ENCODE measurements at places on chromosomes 16 and 17.

- no peak for DNase-seq
These were observed 43.6 kb downstream of the TBC1D16 start for GRCh38 chr17:79991924-79992648.

DNA sequence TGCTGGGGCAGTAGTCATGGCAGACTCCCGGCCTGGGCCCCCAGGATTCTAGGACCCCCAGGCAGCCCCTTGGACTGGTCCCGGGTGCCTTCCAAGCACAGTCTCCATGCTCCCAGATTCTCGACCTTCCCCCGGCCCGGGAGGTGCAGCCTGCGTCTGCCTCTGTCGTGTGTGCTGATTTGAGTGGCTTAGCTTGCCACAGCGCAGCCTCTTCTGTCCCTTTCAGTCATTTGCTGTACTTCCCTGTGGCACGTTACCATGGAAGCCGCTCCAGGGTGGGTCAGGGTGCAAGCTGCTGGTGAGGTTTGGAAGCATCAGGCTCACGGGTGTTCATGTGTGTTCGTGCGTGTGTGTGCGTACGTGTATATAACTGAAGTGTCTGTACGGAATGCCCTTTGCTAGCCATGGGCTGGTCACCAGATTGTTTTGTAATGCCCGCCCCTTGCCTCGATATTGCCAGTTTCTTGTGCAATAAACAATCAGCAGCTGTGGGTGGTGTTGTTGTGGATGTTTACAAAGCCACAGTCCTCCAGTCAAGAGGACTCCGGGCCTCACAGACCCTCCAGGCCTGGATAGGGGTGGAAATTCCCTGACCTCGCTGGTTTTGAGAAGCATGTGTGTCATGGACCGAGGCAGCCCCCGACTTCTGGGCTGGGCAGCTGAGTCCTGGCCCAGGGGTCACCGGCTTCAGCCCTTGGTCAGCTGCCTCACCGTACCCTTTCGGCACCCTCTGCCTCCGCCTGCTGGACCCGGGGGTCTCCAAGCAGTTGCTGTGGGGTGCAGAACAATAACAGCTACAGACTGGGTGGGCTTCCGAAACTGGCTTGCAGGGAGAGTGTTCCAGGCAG lies 9.7 kb upstream of the CLEC18A start:
- no peak for DNase-seq

- DNase-seq = no peak
These were observed 204.0 kb downstream of the XYLT1 start for GRCh38 chr16:17266608-17267313.

DNA sequence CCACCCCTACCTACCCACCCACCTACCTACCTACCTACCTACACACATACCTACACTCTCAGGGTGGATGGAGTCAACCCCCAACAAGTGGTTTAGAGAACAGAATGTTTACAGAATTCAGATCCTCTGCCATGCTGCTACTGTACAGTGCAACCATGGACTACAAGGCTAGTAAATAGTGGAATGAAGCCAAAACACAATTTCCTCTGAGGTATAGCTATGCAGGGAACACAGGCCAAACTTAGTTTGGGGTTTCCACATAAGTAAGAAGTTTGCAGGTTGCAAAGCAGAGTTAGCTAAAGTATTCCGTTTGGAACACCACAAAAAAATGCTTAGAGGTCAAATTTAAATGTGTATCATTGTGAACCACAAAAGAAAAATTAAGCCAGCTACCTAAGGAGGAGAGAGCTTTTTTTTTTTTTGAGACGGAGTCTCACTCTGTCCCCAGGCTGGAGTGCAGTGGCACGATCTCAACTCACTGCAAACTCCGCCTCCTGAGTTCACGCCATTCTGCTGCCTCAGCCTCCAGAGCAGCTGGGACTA lies 2.7 kb upstream of the AP1G1 start:
- DNase-seq = no peak

DNA sequence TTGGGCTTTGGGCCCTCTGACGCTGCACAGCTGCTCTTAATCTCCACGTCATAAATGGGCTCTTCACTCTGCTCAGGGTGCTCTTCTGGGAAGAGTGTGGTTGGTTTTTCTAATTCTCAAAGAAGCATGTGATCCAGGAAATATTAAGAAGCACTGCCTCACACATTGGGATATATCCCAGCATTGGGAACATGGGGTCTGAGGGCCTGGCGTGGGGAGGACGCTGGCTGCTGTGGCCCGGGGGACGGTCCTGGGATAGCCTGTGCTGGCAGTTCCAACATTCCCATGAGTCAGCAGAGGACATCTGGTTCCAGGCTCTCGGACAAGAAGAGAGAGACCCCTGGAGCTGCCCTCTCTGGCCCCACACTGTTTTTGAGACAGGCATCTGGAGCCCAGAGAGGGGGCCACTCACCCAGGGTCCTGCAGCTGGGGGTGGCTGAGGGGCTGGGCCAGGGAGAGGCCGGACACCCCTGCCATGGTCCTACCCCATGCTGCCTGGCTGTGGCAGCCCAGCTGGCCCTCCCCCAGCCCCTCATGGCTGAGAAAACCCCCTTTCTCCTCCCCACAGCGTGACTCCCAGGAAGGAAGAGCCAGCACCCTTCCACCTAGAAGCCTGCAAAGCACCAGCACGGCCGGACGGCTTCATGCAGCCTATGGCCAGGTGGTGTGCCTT lies 58.8 kb downstream of the NT5M start:
- no peak for DNase-seq

GRCh38 chr16:88973007-88973410 lies 4.0 kb downstream of the CBFA2T3 start:
- DNase-seq = no peak

DNA sequence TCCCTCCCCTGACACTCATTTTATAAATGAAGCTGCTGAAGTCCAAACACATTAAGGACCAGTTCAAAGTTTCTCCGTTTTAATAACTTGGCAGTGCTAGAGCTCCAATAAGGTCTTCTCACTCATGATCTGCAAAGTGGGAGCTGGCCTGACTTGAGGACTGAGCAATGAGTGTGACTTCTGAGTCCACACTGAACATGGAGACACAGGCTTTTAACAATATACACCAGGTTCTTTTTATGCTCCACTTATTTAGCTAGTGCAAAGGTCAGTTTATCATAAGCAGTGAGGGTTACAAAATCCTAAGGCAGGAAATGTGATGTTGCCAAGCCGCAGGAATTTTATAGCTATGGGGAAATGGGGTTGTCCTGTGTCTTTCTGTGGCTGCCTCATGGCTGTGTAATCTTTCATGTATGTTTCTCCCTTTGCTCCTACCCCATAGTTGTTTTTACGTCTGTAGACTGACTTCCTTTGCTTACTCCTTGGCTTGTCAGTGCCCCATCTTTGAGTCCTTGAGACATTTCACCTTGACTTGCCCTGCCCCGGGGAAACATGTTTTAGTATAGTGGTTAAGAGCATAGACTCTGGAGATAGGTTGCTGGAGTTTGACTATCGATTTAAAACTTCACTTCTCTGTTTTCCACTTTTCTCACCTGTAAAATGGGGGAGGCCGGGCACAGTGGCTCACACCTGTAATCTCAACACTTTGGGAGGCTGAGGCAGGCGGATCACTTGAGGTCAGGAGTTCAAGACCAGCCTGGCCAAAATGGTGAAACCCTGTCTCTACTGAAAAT lies 12.2 kb upstream of the MMD start:
- DNase-seq = no peak

- DNase-seq = no peak
These were observed 468.8 kb upstream of the HSBP1 start for GRCh38 chr16:83338941-83339340.

DNA sequence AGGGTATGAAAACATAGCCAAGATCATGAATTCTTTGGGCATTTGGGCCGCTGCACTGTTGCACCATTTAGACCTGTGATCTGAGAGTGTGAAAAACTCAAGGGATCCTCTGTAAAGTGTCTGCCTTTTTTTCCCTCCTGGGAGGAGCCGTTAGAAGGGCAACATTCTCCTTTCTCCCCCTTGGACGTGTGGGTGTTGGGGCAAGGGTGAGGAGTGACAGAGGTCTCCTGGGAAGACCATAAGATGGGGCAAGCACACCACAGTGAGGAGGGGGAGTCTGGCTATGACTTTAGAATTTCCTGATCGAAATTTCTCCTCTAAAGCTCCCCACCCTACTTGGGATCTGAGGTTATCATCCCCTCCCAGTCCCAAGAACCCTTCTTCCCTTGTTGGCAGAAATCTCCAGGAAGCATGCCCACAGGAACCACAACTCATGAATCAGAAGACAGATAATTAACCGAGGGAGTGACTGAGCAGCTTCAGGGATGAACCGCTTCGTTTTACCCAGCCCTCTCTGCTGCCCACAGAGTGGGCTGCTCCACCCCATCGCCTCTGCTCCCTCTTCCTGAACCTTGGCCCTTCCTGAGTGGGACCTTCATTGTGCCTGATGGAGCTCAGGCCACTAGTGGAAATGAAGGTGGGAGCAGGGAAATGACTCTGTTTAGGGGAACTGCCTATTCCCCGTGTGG lies 4.2 kb downstream of the ITGB3 start:
- DNase-seq = no peak

DNA sequence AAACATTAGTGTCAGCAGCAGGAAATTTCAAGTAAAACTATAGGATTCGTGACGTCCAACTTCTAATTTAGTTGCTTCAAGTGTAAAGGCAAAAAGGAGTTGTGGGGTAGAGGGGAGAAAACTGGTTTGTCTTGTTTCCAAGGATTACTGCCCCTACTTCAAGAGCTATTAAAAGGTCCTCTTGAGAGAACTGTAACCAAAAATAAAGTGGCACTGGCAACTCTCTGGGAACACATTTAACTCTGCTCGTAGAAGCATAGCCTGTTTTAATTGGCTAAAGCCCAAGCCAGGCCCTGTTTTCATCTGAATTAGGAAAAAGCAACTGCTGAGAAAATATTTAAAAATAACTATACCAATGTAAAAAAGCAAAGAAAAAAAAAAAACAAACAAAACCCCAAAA lies 51.8 kb upstream of the AKAP1 start:
- no peak for DNase-seq

DNA sequence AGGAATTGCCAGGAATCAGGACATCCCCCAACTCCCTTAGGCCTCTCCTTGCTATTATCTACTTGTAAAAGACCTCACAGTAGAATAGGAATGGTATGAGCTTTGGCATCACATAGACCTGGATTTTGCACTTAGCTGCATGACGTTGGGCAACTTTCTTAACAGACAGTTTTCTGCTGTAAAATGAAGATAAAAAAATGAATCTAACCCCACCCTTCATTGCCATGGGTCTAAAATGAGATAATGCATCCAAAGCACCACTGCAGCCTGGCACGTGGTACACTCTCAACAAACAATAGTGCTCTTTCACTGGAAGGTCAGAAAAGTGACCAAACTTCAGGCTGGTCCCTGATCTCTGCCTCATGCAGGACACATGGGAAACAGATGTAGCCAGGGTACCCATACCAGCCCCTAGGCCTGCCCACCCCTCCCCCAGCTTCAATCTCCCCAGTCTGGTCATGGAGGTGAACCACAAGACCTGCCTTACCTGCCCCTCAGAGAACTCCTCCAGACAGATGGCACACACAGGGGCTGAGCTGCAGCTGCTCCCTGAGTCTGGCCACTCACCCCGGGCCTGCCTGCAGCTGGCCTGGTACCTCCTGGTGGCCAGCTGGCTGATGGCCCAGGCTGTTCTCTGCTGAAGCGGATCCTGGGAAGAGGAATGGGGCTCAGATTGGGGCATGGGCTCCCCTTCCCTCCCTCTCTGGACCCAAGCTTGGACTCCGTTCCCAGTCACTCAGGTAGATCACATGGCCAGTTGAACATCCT lies 8.5 kb upstream of the SUPT4H1 start:
- no peak for DNase-seq

DNA sequence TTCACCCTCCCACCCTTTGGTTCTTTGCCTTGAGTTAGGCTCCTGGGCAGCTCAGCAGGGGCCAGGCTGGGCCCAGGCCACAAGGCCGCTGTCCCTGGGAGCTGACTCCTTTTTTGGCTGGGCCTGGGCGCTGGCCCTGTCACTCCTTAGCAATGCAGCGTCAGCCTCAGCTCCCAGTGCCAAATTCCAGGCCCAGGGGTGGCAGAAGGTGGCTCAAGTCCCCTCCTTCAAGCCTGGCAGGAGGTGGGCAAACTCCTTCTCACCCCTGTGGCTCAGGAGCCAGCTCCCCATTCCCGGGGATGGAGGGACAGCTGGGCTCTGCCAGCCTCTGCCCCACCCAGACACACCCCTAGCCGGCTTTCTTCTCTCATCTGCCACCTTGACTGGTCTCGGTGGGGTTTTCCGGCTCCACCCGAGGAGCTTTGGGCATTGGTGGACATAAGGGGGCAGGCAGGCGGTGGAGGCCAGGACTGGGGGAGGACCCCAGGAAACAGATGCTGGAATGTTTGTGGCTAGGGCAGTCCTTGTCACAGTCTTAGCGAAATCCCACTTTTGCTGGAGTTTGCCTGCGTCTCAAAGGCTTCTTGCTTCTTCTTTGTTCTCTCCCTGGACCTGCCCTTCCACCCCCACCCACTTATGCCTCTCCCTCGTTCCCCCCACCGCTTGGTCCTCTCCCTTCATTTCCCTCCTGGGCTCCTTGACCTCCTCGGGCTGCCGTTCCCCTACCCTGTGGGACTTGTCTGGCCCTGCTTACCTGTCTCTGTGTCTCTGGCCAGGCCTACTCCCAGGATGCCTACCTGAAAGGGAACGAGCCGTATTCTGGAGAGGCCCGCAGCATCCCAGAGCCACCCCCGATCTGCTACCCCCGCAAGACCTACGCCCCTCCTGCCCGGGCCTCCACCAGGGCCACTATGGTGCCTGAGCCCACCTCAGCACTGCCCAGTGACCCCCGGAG lies 37.4 kb downstream of the ARHGAP23 start:
- no peak for DNase-seq

DNA sequence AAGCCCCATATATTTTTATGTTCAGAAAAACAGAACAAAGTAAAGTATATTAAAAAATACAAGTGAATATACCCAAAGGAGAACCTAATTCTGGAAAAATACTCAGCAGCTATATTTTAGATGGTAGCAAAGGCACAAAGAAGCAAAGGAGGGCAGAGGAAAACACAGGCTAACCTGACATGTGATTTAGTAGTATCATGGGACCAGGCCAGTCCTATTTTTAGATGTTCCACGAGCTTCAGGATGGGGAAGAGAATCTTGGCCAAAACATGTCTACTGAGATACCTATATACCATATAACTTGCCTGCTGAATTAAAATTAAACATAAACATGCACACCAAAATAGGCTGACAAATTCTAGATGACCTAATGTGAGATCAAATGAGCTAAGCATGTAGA lies 32.9 kb downstream of the SMYD4 start:
- no peak for DNase-seq

All from activated T-cell treated with anti-CD3 and anti-CD28 coated beads for 4 hours (primary cell).